HAP-1 (cell line): ENCODE measurements at places on chromosomes 4 and X.

- peak; percentile 67 for DNase-seq
Measured at GRCh38 chr4:153432965-153433753, 33.0 kb upstream of the TMEM131L start.

GRCh38 chr4:54102531-54103106, 2.7 kb downstream of the GSX2 start:
- no peak for DNase-seq

DNA sequence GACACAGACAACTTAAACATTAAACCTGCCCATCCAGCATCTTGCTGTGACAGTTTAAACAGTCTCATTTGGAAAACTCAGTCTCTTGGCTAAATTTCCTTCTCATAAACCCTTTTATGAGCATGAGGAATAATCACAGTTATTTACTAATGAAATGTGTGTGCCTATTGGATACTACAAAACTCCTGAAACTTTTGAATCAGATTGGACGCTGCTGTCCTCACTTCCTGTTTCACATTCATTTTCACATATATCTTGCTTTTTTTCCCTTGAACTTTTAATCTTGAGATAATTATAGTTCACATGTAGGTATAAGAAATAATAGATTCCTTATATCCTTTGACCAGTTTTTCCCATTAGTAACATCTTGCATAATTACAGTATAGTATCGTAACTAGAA, 111.7 kb downstream of the CDKL5 start:
- DNase-seq = no peak

GRCh38 chr4:71026086-71026485, 32.6 kb downstream of the DCK start:
- peak; percentile 65 for DNase-seq

DNA sequence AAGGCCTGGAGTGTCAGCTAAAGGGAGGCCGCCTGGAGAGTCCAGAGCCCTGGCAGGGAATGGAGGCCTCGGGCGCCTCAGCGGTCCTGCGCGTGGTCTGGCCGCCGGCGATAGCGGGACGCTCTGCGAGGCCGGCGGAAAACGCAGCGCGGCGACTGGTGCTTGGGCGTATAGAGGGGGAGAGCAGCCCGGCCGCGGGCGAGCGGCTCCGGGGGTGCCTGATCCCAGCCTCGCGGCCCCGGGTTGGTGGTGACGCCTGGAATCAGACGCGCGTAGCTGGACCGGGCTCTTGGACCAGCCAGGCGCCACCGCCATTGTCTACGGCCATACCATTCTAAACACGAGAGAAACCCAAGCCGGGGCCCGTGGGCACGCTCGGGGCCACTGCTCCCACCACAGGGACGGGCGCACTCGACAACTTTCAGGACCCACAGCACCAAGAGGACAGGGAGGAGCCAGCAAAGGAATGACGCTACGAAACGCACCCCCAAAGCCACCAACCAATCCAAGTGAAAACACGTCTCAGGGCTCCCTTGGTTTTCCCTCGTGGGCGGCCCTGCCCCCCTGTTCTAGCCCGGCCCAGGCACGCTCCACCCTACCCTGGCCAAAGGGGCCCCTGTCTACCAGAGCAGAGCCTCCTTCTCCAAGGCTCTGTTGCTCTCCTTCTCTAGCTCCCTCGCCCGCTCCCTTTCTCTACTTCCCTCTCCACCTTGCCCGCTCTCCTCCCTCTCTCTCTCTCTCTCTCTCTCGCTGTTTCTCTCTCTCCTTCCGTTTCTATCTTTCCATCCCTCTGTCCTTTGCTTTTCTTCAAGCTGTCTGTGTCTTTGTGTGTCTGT, 7.8 kb downstream of the FRG2 start:
- DNase-seq = no peak
